IPS DF 6.9 (cell line): ENCODE measurements at places on chromosomes 2 and 18.

DNA sequence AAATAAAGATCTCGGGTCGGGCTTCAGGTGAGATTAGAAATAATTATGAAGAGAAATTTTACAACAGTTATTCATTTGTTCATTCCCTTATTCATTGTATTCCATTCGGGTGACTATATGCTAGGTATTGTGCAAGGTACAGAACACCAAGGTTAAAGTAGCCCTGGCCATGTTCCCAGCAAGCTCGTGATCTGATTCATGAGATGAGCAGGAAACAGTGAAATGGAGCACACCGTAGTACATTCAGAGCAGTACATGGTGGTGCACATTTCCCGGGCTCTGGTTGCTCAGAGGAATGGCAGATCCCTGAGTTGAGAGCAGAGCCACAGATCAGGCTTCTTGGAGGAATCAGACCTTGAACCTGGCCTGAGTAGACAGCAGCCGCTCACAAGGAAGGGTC lies 87.7 kb downstream of the PRKRA start:
- no peak for DNase-seq

DNA sequence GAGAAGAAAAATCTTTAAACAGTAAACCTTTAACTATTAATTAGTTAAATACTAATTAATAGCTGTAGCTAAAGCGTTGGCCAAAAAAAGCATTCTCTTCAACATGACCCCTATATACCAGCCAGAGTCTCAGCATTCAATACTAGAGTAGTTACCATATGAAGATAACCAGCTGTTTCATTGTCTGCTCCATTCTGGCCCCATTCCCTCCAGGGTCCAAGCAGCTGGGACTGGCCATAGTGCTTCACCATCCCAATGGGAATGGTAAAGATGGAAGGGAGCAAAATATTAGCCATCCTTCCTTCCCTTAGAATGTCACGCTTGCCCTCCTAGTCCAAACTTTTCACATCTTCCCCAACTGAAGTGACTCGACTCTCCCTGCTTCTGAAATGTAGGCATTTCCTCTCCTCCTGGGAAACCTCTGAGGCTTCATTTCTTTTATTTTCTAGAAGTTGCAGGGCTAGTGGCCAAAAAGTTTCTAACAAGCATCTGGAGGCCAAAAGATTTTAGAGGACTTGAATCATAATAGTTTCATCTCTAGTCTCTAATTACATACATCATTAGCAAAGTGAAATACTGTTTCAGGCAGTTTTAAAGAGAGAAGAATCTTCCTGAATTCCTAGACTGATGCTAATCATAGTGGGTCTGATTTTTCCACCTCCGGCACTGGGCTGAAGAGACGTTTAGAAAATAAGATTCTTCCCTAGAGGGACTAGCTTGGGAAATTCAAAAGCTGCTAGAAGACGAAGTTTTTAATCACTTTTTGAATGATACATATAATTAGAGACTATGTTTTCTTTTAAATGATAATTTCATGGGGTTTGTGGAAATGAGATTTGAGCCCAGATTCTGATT lies 52.7 kb downstream of the CCDC68 start:
- no peak for DNase-seq

DNA sequence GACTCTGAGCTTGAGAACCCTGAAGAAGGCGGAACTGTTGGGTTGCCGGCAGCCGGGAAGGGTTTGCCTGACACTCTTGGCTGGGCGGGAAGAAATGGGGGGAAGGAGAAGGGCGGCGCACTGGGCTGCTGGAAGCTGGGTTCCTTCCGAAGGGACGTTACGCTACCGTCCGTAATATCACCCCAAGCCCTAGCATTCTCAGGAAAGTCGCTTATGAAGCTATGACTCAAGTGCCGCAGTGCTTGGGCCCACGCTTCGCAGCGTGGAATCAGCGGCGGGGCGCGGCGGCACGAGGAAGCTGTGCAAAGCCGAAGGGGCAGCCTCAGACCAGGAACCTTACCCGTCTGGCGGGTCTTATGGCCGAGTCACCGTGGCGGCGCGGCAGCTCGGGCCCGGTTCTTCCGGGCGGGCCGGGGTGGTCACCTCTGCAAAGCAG lies 50.2 kb upstream of the SIGLEC15 start:
- peak; percentile 47 for DNase-seq

DNA sequence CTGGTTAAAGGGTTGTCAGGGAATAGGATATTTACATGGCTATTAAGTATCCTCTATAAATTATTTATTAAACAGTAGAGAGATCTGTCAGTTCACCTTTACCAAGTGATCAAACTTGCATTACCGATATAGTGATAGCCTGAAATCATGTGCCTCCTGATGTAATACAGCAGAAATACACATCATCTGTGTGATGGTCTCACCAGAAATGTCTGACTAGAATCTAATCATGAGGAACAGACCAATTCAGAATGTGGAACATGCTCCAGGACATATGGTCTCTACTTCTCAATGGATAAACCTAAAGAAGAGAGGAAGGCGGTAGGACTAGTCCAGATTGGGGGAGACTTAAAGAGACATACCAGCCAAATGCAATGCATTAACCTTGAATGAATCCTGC lies 6.2 kb downstream of the VPS54 start:
- no peak for DNase-seq

- no peak for DNase-seq
Observed at GRCh38 chr18:53838746-53839145, 385.7 kb downstream of the MBD2 start.

DNA sequence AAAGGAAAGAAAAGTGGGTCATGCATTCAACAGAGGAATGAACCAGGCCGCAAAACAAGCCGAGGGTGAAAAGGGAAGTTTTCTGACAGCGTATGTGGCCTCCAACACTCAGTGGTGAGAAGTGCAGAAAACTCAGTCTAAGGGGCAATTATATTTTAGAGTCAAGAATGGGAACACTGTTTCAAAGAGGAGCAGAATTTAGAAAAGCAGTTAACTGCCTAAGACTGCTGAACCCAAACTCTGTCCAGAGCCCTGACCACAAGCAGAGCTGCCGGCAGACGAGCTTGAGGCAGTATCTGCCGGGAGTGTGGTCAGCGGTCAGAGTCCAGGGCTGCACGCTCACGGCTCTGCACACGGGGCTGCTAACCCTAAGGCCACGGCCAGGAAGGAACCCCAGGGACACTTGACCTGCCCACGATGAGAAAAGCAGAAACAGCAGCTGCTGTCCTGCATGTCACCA lies 347.0 kb upstream of the ID2 start:
- DNase-seq, result no peak

GRCh38 chr2:56117764-56118163 lies 66.0 kb upstream of the CCDC85A start:
- no peak for DNase-seq

GRCh38 chr2:240284503-240285259 lies 144.2 kb upstream of the OTOS start:
- no peak for DNase-seq

DNA sequence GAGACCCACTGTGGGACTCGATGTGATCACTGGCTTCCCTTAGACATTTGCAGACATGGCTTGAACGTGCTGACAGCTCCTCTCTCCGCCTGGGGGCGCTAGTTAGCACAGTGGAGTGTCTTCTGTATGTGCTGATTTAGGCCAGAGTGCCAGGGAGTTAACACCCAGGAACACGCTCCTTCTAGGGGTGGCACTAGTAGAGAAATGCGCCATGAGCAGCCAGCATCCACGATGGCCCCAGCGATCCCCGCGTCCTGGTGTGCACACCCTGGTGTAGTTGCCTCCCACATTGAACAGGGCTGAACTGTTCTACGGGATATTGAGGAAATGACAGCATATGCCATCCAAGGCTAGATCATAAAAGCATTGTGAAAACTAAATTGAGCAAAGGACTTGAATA lies 11.4 kb upstream of the NMUR1 start:
- DNase-seq, result no peak

DNA sequence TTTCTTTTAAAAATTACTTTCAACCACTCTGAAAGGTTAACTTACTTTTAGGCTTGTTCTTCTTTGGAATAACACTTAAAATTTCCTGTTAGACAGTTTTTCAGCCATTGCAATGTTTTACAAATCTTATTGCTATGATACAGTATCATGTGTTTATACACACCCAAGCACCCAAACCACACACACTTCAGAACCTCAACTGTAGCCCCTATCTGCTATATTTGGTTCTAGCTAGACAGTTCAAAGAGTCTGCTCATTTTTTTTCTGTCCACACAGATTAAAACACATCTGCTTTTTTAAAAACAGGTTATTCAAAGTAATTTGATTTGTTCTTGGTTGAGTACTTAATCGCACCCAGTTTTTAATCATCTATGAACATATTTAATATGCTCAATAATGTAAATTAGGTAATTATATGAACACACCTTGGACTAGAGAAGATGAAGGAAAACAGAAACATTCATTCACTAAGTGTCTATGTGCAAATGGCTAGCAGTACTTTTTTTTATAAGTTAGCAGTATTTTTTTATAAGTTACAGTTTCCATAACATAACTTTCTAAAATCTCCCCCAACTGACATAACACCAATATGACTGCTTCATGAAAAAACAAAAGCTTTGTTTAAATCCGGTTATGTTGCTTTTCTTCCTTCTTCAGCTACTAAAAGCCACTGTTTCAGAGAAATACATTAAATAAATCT lies 17.6 kb downstream of the FBXO11 start:
- DNase-seq, result no peak

GRCh38 chr2:18362696-18363095 lies 197.8 kb downstream of the RDH14 start:
- DNase-seq, result no peak

GRCh38 chr2:11077411-11077810 lies 77.9 kb upstream of the SLC66A3 start:
- DNase-seq, result no peak

DNA sequence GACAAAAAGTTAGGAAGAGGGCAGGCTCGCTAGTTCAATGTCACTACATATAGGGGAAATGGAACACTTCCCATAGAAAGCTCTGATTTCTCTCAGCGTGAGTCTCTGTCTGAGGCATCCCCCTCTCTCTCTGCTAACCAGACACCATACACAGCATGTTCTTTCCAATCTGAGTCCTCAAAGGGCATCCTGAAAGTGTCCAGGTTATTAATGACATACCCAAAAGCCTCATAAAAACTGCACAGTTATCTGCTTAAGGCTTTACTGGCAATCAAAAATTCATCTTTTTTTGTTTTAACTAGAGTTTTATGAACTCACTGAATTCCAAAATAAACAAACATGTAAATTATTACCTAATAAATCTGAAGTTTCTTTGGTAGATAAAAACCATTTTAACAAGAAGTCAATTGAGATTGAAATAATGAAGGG lies 137.4 kb downstream of the AFF3 start:
- no peak for DNase-seq

DNA sequence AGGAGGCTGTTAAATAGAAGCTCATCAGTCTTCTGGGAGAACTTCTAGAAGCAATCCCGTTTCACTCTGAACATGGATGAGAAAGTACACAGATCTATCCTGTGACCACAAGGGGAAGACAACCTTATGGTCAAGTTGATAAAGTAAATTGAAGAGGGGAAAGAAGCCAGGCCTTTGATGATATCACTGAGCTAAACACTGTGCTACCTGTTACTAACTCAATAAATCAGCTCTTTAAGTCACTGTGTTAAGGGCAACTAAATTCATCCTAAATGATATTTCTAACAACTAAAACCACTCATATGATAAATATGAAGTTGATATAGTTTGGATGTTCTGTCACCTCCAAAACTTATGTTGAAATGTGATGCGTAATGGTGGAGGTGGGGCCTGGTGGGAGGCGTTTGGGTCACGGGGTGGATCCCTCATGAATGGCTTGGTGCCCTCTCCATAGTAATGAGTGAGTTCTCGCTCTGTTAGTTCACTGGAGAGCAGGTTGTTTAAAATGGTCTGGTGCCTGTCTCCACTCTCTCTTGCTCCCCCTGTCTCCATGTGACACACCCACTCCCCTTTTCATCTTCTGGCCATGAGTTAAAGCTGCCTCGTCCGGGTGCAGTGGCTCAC lies 23.6 kb downstream of the OLA1 start:
- DNase-seq, result no peak

- no peak for DNase-seq
Observed at GRCh38 chr2:102801858-102802699, 40.2 kb downstream of the TMEM182 start.

DNA sequence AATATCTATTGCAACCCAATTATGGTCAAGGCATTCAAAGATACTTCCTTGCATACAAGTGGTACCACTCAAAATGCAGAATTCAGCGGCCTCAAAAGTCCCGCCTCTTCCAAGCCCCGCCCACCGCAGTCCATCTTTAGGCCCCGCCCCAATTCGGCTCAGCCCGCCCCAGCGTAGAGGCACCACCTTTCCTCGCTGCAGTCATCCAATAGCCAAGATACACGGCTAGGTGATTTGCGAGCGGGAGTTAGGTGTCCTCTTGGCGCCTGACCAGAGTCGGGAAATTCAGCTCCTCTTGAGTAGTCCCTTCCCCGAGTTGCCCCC lies 431 bp upstream of the SEC11C start:
- peak; percentile 60 for DNase-seq

DNA sequence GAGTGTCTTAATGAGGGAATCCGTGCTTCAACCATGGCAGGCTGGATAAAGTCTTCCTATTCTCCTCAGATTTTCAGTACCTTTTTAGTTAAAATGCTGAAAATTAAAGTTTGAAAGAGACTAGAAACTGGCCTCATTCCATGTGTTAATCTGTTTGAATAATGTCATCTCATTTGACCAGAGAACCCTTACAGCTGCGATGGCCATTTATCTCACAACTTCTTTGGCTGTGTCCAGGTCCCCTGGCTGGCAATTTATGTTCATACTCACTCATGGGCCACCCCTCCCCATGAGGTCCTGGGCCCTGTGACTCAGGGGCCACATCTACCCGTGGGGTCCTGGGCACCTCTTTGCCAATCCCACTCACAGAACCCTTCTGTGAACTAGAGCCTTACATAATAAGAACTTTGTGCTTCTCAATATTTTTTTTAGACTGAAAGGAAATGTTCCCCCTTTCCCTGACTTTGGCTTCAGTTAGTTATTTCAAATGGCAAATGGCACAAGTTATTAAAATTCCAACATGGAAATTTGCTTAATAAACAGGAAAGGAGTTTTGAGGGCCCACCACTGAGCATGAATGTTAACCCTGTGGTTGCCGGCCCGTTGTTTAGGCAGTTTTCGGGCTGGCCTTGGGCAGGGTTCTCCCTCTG lies 134.6 kb downstream of the UXS1 start:
- DNase-seq, result no peak

DNA sequence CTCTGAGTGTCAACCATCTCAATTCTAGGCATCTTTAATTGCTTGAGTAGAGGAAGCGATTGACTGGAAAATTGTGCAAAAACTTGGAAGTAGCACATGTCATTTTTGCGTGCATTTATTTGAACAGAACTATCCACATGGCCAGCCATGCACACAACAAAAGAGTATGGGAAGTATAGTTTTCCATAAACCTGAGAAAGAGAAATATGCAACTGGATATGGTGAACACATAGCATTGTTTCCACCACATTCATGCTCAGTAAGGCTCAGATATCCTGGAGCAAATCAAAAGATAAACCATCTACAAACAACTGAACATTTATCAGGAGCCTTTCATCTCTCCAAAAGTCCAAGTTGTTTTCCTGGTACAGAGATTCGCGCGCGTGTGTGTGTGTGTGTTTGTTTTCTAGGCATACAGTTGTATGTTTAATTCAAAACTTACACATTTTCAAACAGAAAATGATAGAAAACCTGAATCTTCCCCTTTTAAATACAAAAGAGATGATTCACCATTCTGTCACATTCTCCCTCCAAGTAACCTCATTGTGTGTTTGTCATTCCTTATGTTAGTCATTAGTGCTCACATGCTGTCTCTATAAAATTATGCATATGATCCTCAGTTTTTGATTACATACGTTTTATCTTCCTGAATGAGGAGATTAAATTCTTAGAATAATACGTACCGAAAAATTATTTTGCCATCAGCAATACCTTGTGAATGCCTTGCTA lies 780.4 kb upstream of the NRXN1 start:
- DNase-seq, result no peak
